Lung (tissue), 17 donors: ENCODE measurements at places on chromosomes 3 and 15. TPM values are rescaled to one million over a fixed set of nuclear protein-coding genes. Genes with fewer than 3 reads are reported as not detected.

FBXW12 gene
- polyA plus RNA-seq: not detected

- no peak overlapping the region for H3K27ac ChIP-seq
- H3K4me3 ChIP-seq: no peak overlapping the region
- H3K4me1 ChIP-seq: no peaks in the 10 kb centered on the region
- H3K27me3 ChIP-seq: no peaks in the 10 kb centered on the region
- H3K36me3 ChIP-seq: no peaks in the 10 kb centered on the region
- no peak for DNase-seq
Measured at GRCh38 chr3:56423661-56424099, 44.6 kb downstream of the ERC2 start.

- no peaks in the 10 kb centered on the region for H3K27me3 ChIP-seq
- no peaks in the 10 kb centered on the region for H3K36me3 ChIP-seq
- no peaks in the 10 kb centered on the region for H3K4me1 ChIP-seq
- H3K4me3 ChIP-seq: no peak overlapping the region
- no peak for DNase-seq
Measured at GRCh38 chr3:139460076-139460475, 16.2 kb downstream of the RBP2 start.

DNA sequence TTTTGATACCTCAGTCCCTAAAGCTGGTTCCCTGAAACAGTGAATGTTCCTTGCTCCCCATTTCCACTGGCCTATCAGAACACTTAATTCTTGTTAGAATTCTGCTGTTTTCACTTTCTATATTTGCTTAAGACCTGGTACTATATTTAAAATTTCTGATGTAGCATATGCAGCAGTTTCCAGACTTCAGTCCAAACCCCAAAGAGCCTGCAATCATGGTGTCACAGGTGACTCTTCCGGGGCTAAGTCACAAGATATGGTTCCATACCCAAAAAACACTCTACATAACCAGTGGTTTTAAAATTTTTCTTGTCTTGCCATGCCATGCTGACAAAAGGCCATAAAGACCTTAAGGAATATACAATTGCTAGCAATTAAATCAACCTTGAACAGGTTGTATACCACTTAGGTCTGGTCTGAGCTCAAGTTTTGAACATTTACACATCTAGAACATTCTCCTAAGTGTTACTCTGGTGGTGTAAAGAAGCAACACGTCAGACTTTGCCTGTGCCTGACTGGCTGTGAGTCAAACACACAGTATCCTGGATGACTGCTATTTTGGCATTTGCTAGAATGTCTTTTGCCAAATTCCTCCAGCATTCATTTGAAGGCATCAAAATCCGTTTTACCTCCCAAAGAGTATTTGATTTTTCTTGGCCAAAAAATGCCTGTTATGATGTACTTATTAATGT lies 160.0 kb downstream of the FRMD5 start:
- no peak for DNase-seq
- H3K36me3 ChIP-seq: no peaks in the 10 kb centered on the region
- no peak overlapping the region for H3K27ac ChIP-seq
- H3K4me3 ChIP-seq: no peak overlapping the region

GRCh38 chr3:147713234-147714133 lies 304.3 kb downstream of the ZIC1 start:
- no peak overlapping the region for H3K27ac ChIP-seq
- H3K4me1 ChIP-seq: no peaks in the 10 kb centered on the region
- H3K4me3 ChIP-seq: no peak overlapping the region
- no peaks in the 10 kb centered on the region for H3K27me3 ChIP-seq
- no peaks in the 10 kb centered on the region for H3K36me3 ChIP-seq
- no peak for DNase-seq

- no peak overlapping the region for H3K27ac ChIP-seq
- no peaks in the 10 kb centered on the region for H3K36me3 ChIP-seq
- DNase-seq: no peak
- H3K4me3 ChIP-seq: no peak overlapping the region
Measured at GRCh38 chr3:130414457-130414856, 69.0 kb downstream of the COL6A5 start.

DNA sequence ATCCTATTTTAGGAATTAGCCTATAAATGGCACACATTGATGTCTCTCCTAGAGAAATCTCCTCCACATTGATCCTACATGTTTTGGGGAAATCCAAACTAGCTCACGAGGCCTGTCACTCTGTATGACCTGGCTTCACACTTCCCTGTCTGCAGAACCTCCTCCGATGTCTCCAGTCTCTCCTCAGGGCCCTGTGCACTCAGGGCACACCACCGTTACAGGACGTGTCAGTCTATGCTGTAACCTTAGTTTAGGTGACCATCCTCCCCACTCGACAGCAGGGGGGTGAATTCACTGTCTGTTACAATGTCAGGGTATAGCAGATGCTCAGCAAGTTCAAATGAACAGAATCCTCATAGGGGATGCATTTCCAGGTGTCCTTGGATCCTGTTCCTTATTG lies 249.1 kb downstream of the OCA2 start:
- H3K4me3 ChIP-seq: no peak overlapping the region
- H3K27me3 ChIP-seq: no peaks in the 10 kb centered on the region
- no peaks in the 10 kb centered on the region for H3K4me1 ChIP-seq
- DNase-seq: no peak
- H3K27ac ChIP-seq: no peak overlapping the region

DNA sequence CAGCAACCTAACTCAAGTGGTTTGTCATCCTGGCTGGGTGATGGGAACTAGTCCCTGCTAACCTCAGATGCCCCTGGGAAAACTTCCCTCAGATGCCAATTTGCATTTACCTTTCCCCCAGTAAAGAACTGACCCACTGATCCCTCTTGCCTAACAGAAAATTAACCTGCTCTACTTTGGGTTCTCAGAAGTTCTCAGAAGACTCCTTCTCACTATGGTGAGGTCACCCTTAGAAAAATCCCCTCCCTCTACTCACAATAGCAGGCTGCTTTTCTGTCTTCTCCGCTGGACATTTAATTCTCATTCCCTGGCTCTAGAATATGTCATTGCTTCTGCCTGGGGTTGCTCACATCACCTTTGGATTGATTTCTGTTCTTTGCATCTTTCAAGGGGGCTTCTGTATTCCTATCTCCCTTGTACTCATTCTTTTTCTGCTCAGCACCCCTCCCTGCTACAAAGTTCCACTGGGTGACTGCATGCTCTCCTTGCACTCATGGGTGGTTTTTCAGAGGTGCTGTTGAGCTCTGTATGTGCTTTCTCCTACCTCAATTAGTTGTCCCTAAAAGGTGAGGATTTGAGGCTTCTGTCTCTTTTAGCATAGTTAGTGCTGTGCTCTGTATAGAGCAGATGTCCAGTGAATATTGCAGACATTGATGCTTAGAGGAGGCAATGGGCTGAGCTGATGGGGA lies 869 bp downstream of the PLA1A start:
- peaks cover 21% of the 10 kb centered on the region for H3K4me1 ChIP-seq
- H3K27me3 ChIP-seq: no peaks in the 10 kb centered on the region
- peak overlapping the region; percentile 64 for H3K27ac ChIP-seq
- no peak for DNase-seq
- no peak overlapping the region for H3K4me3 ChIP-seq

DNA sequence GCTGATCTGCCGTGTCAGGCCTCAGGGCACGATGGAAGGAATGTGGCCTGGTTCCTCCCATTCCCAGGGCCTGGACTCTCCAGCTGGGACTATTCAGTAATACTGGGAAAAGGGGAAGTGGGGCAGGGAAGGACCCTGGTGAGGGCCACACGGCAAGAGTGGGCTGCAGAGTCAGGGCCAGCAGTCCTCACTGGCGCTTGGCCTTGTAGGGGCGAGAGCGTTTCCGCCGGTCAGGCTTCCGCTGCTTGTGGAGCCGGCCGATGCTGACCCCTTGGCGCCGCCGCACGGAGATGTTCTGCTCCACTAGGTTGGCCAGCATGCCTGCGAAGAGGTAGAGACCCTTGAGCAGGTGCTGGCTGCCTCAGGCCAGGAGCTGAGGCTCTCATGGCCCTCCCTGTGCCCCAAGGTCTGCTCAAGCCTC lies 42.8 kb downstream of the SEMA3G start:
- H3K27ac ChIP-seq: no peak overlapping the region
- DNase-seq: no peak

GRCh38 chr3:194056731-194057415 lies 79.1 kb upstream of the HES1 start:
- no peak overlapping the region for H3K27ac ChIP-seq
- H3K36me3 ChIP-seq: no peaks in the 10 kb centered on the region
- no peak overlapping the region for H3K4me3 ChIP-seq
- no peaks in the 10 kb centered on the region for H3K4me1 ChIP-seq
- DNase-seq: peak; percentile 69
- H3K27me3 ChIP-seq: no peaks in the 10 kb centered on the region

UBL7 gene
- polyA plus RNA-seq: 42.6 TPM

IMPG2 gene
- 0.05 TPM for polyA plus RNA-seq
